ENCODE measurements at places on chromosomes 12 and 14.

DNA sequence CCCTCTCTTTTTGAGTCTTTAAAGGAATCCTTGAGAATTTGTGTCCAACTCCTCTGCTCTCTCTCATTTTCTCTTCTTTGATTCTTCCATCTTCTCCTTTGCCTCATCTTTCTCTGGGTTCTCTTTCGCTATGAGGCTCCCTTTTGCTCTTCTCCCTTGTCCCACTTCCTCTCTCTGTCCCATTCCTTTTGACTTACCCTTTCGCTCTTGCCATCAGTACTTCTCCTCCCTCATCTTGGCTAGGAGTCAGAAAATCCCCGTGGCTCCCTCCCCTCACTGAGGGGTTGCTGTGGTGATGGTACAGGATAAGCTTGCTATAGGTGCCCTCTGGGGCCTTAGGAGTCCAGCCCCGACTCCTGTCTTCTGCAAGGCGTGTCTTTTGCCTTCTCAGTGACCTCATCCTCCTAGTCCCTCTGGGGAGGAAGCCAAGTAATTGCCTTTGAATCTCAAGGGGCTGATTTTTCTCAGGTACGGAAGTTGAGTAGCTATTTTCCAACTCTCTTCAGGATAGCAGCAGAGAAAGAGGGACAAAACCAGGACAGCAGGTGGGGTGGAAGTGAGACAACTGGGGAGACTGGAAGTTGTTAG lies 6.4 kb downstream of the PDE1B start:
- H3K4me1 ChIP-seq = peaks cover 16% of the 10 kb centered on the region
- no peak overlapping the region for H3K27ac ChIP-seq
- no peak overlapping the region for H3K4me3 ChIP-seq
- no peaks in the 10 kb centered on the region for H3K27me3 ChIP-seq
- DNase-seq = no peak

DNA sequence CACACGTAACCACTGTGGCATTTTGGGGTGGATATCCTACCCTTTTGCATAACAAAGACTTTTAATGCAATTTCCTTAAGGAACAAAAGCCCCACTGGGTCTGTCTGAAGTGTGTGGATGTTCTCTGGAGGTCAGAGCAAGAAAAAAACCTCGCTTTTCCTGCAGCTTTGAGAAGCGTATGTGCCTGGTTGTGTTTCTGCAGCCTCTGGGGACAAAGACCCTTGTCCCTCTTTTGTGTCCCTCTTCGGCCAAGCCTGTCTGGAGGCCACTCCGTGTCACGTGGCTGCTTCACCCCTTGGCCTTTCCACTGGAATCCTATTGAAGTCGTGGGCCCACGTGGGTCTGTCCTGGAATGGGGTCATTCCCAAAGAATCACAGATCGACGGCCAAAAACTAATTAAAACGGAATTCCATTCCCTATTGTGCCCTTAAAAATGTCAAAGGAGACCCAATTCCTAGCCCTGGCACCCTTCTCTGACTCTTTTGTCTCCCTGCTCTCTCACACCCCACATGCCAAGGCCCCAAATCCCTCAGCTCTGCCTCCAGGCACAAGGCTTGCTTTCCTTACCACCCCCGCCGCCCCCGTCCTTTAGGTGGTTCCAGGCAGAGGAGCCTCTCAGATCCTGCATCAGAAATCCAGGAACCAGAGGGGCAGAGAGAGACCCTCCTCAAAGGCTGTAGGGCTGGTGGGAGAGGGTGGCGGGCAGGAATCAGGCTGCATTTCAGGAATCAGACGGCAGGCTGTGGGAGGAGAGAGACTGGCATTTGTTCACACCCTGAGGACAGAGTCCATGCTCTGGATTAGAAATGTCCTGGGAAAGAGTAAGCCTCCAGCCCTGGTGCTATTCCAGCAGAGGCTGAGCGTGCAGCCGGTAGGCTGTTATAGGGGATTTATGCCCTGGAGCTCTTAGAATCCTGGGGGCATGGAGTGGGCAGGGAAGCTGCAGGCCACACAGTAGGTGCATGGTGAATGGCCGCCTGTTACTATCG lies 12.6 kb upstream of the CYP46A1 start:
- DNase-seq = no peak
- peaks cover 7% of the 10 kb centered on the region for H3K27me3 ChIP-seq
- no peak overlapping the region for H3K27ac ChIP-seq
- H3K4me3 ChIP-seq = no peak overlapping the region
- H3K36me3 ChIP-seq = no peaks in the 10 kb centered on the region
- peaks cover 20% of the 10 kb centered on the region for H3K4me1 ChIP-seq

- H3K27ac ChIP-seq = no peak overlapping the region
- no peaks in the 10 kb centered on the region for H3K36me3 ChIP-seq
- H3K4me1 ChIP-seq = no peaks in the 10 kb centered on the region
Measured at GRCh38 chr12:52235001-52235764, 2.1 kb downstream of the KRT7 start.

- DNase-seq = no peak
- peaks cover 44% of the 10 kb centered on the region for H3K4me1 ChIP-seq
- H3K36me3 ChIP-seq = peaks cover 9% of the 10 kb centered on the region
- H3K4me3 ChIP-seq = no peak overlapping the region
Measured at GRCh38 chr12:89760783-89761182, 52.1 kb upstream of the ATP2B1 start.

DNA sequence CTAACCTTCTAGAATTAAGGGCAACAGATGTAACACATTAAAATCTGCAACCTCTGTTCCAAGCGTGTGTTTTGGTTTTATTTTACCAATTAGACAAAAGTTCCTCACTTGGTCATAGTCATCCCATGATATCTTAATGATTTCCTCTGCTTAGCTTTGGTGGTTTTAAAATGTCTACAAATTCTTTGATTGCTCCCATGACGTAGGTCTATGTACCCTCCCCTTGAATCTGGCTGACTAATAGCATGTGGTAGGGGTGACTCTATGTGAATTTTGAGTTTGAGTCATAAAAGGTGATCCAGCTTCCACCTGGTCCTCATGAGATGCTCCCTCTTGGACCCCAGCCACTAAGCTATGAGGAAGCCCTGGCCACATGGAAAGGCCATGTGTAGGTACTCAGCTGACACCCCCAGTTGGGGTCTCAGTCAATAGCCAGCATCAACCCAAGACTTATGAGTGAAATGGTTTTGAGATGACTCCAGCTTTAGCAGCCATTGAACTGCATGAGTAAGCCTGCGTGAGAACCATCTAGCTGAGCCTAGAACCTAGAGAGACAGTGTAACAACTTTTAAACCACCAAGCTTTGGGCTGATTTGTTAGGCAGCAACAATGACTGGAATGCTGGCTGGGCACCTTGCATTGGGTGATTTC lies 247.1 kb downstream of the MSRB3 start:
- H3K27ac ChIP-seq = no peak overlapping the region
- H3K4me3 ChIP-seq = no peak overlapping the region
- H3K36me3 ChIP-seq = no peaks in the 10 kb centered on the region
- H3K27me3 ChIP-seq = no peaks in the 10 kb centered on the region
- H3K4me1 ChIP-seq = no peaks in the 10 kb centered on the region
- DNase-seq = no peak

DNA sequence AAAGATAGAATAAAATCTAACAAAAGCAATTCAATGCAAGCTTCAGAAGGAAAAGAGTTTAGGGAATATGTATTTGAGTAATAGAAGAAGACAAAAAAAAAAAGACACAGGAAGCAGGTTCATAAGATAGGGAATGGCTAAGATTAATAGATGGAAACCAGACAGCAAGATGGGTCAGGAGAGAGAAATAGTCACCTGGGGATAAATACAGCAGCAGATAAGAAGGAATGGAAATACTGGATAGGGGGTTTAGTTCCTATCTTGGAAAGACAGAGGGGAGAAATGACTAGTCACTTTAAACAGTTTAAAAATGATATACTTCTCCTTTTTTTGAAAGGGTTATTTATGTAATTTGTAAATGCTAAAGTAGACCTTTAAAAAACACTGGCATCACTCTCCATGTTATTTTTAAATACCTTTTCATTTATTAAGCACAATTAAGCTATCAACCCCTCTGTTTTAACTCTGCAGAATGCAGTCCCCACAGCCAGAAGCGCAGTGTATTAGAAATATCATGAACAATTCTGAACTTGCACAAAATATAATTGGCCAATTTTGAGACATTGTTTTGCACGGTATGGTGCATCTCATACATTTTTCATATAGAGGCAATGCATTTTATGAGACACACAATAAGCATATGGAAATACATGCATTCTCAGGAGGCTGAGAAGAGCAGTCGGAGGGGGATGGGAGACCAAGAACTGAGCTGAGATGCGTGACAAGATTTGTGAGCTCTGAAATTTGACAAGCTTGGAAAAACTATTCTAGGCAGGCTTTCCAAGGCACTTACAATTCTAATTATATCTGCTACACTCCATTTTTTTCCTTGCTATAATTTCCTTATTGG lies 303.4 kb upstream of the PRICKLE1 start:
- H3K27ac ChIP-seq = no peak overlapping the region
- H3K4me3 ChIP-seq = no peak overlapping the region
- DNase-seq = no peak
- H3K4me1 ChIP-seq = no peaks in the 10 kb centered on the region

DNA sequence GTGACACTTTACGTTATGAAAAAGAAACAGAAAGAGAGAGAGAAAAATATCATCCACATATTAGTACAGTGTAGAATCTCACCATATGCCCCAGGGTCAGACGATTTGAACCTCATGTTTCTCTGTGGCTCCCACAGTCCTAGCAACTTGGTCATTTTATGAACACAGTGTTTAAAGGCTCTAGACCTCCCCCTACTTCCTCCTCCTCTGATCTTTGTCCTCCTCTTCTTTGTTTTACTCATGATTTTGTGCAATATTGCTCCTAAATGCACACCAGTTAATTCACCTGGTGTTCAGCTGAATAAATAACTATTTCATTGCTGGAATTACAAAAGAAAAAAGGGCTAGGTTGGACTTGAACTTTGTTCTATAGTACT lies 18.2 kb downstream of the GLT1D1 start:
- H3K27ac ChIP-seq = no peak overlapping the region
- H3K36me3 ChIP-seq = no peaks in the 10 kb centered on the region
- H3K27me3 ChIP-seq = no peaks in the 10 kb centered on the region
- H3K4me1 ChIP-seq = no peaks in the 10 kb centered on the region
- H3K4me3 ChIP-seq = no peak overlapping the region

- no peak overlapping the region for H3K4me3 ChIP-seq
- peaks cover 5% of the 10 kb centered on the region for H3K27me3 ChIP-seq
- no peaks in the 10 kb centered on the region for H3K4me1 ChIP-seq
- no peaks in the 10 kb centered on the region for H3K36me3 ChIP-seq
- no peak for DNase-seq
Measured at GRCh38 chr14:90721619-90722305, 94.5 kb downstream of the TTC7B start.

- H3K27ac ChIP-seq = no peak overlapping the region
- no peaks in the 10 kb centered on the region for H3K36me3 ChIP-seq
- H3K4me3 ChIP-seq = no peak overlapping the region
- peaks cover 14% of the 10 kb centered on the region for H3K4me1 ChIP-seq
- no peak for DNase-seq
Measured at GRCh38 chr12:124904306-124905098, 9.9 kb downstream of the UBC start.

DNA sequence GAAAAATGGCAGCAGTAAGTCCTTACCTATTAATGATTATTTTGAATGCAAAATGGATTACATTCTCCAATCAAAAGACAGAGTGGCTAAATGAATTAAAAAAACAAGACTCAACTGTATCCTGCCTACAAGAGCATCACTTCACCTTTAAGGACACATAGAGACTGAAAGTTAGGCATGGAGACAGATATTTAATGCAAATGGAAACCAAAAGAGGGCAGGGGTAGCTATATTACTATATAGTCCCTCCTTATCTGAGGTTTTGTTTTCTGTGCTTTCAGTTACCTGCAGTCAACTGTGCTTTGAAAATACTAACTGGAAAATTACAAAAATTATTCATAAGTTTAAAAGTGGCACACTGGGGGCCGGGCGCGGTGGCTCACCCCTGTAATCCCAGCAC lies 17.2 kb downstream of the NECAP1 start:
- no peaks in the 10 kb centered on the region for H3K27me3 ChIP-seq
- no peak overlapping the region for H3K27ac ChIP-seq
- H3K4me1 ChIP-seq = peaks cover 13% of the 10 kb centered on the region
- DNase-seq = no peak

DNA sequence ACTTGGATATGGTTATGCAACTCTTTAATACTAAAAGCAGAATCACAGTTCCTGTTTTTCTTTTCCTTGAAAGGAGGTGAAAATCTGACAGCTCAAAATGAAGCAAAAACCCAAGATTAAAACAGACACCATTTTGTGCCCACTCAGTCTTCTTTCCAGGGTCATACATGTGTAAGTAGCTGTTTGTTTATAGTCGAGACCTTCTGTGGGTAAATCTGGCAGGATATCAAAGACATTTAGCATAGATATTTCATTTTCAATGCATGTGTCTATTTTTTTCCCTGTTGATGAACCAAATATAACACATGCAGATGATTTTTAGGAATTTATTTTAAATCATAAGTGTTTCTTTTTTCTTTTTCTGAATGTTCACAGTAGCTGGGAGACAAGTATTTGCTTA lies 398.8 kb downstream of the FOXG1 start:
- no peak overlapping the region for H3K27ac ChIP-seq
- no peaks in the 10 kb centered on the region for H3K36me3 ChIP-seq
- no peak overlapping the region for H3K4me3 ChIP-seq
- H3K27me3 ChIP-seq = no peaks in the 10 kb centered on the region

- H3K4me3 ChIP-seq = no peak overlapping the region
- H3K27me3 ChIP-seq = no peaks in the 10 kb centered on the region
- H3K36me3 ChIP-seq = peaks cover 13% of the 10 kb centered on the region
- peaks cover 17% of the 10 kb centered on the region for H3K4me1 ChIP-seq
- H3K27ac ChIP-seq = no peak overlapping the region
Measured at GRCh38 chr14:89327771-89328212, 89.2 kb downstream of the FOXN3 start.

DNA sequence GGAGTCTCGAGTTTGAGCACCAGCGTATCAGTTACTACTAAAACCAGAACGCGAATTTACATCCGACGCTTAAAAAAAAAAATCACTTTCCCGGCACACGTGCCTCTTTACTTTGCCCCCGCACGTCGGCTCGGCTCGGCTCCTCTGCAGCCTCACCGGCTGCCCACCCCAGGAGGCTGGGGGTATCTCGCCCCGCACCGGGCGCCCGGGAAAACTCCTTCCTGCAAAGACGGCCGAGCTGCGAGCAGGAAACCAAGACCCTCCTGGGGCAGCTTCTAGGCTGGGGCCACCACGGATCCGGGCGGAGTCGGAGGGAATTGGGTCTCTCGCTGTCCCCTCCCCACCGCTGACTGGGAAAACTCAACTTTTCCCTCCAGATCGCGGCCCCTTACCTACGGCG lies 610 bp downstream of the VSIG10 start:
- peak overlapping the region; percentile 71 for H3K4me3 ChIP-seq
- peaks cover 13% of the 10 kb centered on the region for H3K27me3 ChIP-seq
- peak; percentile 16 for DNase-seq
- H3K36me3 ChIP-seq = no peaks in the 10 kb centered on the region

GRCh38 chr12:49126852-49127763 lies 4.1 kb downstream of the TUBA1B start:
- peaks cover 50% of the 10 kb centered on the region for H3K36me3 ChIP-seq
- peaks cover 35% of the 10 kb centered on the region for H3K4me1 ChIP-seq
- peak overlapping the region; percentile 17 for H3K27ac ChIP-seq

DNA sequence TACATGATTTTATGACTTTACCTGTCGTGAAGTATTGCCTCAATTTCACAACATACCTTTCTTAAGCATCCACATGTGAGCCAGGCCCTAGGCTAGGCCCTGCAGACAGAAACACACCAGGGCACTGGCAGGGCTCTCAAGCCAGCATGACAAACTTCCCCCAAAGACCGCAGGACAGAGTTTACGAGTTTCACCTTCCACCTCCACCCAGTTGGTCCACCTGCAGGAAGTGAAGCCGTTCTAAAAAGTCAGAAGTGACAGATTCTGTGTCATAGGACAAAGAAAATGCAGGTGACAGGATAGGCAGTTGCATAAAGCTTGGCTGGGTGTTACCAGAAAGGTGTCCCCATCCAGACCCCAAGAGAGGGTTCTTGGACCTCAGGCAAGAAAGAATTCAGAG lies 382.3 kb downstream of the PCNX1 start:
- H3K27ac ChIP-seq = peak overlapping the region; percentile 76
- peaks cover 26% of the 10 kb centered on the region for H3K4me1 ChIP-seq
- H3K36me3 ChIP-seq = peaks cover 4% of the 10 kb centered on the region
- DNase-seq = peak; percentile 28
- peak overlapping the region; percentile 3 for H3K4me3 ChIP-seq
- H3K27me3 ChIP-seq = peaks cover 4% of the 10 kb centered on the region
